ENCODE measurements at places on chromosomes 16 and 17.
A peak's percentile ranks its signal among the peaks of the same experiment; 100 is the strongest.

GRCh38 chr16:55014022-55014421 lies 83.4 kb downstream of the IRX5 start:
- DNase-seq, result no peak

GRCh38 chr16:88499292-88499691 lies 46.2 kb downstream of the ZFPM1 start:
- DNase-seq, result no peak

GRCh38 chr17:78956254-78956653 lies 23.5 kb downstream of the LGALS3BP start:
- DNase-seq, result no peak

- DNase-seq, result no peak
Observed at GRCh38 chr16:7731141-7731540, 398.5 kb downstream of the RBFOX1 start.

DNA sequence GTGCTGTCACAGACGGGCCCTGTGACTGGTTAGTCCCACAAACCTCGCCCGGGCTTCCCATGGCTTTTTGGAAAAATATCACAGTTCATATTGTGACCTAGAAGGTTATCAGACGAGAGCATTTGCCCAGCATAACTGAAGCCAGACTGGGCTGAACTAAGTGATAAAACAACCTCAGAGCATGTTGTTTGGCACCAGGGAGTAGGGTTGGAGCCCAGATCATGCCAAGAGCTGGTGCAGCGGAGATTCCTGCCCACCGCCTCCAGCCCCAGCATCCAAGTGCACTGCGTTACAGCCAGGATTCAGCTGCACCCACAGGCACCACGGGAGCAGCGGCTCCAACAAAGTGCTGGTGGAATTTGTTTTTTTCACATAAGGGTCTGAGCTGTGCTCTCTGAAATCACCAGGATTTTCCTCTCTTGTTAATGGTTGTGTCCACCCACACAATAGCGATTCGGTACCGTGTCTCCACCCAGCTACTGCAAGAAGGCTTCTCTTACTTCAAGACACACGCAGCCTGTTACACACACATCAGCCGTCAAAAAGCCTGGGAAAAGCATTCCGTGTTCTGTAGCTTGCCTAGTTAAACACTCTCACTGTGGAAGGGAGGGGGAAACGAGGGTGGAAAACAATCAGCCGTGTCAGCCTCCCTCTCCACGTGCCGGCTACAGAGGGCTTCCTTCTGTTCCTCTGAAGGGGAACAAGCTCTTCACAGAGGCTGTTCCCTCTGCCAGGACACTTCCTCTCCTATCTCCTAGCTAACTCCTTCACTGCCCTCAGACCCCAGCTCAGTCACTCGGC lies 273.8 kb downstream of the C16orf95 start:
- DNase-seq, result no peak

GRCh38 chr17:13843862-13844635 lies 225.3 kb upstream of the COX10 start:
- no peak for DNase-seq

DNA sequence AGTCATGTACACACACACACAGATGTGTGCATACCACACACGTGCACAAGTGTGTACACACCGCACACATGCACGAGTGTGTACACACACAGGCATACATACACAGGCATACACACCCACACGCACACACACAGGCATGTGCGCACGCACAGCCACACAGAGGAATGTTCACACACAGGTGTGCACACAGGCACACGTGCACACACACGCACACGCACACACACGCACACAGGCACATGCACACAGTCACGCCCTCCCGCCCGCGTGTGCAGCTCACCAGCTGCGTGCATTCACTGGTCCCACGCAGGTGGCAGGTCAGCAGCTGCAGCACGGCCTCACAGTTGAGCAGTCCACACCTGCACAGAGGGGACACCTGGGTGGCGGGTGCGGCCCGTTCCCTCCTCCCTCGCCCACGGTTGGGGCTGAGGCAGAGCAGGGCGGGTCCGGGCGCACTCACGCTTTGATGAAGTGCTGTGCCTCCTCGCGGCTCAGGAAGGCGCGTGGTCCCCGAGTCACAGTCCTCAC lies 7.7 kb downstream of the TEPSIN start:
- no peak for DNase-seq

- DNase-seq, result no peak
Observed at GRCh38 chr17:47918006-47918405, 22.0 kb downstream of the SP2 start.

DNA sequence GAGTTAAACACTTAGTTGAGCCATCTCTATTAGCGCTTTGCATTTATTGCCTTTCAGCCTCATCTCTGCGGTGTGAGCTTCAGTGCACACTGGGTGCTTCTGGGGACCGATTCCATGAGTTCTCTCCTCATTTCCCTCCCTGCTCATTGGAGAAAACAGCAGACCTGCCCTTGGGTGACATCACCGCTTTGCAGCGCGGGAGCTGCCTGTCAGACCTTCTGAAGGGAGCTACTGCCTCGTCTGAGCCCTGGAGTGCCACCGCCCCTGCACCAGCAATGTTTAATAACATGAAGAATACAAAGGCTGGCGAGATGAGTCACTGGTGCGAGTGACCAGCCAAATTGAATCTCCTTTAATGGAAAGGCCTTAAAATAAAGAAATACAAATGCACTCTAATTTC lies 30.2 kb upstream of the CPPED1 start:
- no peak for DNase-seq

DNA sequence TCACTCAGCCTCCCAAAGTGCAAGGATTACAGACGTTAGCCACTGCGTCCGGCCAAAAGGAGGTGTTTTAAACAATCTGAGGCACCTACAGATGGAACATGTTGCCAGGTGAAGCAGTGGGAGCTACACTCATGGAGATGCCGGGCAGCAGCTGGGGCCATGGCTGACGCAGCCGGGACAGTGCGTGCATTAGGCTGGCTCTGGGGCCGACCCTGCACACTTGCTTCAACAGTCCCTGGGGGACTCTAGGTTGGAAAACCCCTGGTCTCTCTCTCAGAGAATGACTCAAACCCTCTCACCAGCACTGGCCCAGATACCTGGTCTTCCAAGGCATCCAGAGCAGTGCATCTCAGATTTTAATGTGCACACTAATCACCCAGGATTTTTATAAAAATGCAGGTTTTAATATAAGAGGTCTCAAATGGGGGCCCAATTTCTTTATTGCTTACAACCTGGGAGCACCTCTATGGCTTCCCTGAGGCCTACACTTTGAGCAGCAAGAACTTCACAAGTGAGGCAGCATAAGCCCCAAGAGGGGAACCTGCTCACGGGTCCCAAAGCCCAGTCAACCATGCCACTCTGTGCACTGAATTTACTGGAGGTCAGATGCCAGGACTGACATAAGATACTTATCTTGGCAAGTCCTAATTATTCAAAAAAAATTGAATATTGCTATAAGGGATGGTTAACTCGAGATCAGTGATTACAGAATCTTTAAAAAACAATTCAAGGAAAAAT lies 70.8 kb upstream of the TRAP1 start:
- DNase-seq, result no peak

DNA sequence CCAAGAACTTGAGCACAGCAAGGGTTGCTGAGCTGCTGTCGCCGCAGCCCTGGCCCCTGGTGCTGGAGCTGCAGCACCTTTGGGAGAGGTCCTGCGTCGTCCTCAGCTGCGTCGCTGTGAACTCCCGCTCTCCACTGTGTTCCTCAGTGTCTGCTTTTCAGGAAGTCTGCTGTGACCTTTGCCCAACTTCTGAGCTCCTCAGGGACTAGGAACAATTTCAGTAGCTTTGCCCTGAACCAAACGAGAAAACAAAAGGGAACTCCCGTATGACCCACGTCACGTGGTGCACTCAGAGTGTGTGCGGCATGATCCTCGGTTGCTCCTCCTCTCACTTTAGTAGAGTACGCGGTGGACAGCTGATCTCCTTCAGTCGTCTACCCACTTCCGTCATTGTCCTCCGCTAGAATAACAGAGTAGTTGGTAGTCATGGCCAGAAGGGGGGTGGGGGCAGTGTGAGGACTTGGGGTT lies 44.2 kb downstream of the WDR45B start:
- DNase-seq, result no peak

- DNase-seq, result no peak
Observed at GRCh38 chr16:86018941-86019340, 120.0 kb downstream of the IRF8 start.

- DNase-seq, result peak; percentile 8
Observed at GRCh38 chr17:39096508-39097149, 54.8 kb downstream of the PLXDC1 start.

- DNase-seq, result no peak
Observed at GRCh38 chr16:28280881-28281836, 11.2 kb upstream of the SBK1 start.

DNA sequence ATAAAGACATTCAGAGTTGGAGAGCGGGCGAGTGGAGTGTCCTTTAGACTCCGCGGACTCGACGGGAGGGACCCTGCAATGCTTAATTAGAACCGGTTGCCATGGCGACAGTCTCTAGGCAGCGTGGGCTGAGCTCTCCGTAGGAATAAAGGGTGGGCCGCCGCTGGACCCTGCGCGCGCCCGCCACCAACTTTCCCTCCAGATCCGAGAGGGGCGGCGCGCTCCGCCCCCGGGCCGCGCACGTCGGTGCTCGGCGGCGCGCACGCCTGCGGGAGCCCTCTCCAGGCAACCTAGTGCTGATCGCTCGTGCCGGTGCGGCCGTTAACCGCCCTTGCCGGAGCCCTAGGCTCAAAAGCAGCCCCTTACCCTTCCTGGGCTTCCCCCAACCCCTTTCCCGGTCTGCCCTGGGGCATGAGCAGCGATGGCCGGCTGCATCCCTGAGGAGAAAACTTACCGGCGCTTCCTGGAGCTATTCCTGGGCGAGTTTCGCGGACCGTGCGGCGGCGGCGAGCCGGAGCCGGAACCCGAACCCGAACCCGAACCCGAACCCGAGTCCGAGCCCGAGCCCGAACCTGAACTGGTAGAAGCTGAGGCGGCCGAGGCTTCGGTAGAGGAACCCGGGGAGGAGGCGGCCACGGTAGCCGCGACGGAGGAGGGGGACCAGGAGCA lies at the start of gene PPM1E:
TSS of gene PPM1E (plus strand) at position 278 of the 669 bp plus-strand sequence.
- peak; percentile 38 for DNase-seq

DNA sequence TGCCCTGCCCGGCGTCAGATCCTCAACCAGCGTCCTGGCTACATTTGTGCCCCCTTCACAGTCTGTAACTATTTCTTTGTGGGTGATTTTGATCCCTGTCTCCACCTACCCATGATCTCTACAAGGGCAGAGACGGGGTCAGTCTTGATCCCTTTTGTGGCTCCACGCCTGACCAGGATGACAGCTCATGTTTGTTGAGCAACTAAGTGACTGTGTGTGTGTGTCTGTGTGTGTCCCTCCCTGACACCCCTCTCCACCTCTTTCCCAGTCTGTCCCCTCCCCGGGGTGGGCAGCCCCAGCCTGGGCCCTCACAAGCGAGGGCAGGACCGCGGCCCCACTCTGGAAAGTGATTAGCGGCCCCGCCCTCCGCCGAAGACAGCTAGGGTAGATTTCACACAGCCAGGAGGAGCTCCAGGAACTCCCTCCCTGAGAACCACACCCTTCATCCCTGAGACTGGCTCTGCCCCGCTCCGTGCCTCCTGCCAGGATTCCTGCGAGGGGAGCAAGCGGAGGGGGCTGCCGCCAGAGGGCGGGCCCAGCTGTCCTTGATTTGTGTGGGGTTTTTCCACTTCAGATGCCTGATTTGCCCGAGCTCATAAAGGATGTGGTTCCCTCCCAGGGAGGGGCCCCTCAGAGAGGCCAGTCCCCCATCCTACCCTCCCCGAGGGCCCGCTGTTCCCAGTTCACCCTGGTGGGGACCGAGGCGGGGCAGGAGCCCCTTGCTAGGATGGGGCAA lies 5.3 kb upstream of the HS3ST6 start:
- no peak for DNase-seq

GRCh38 chr17:40251576-40251975 lies 32.5 kb downstream of the WIPF2 start:
- DNase-seq, result no peak

DNA sequence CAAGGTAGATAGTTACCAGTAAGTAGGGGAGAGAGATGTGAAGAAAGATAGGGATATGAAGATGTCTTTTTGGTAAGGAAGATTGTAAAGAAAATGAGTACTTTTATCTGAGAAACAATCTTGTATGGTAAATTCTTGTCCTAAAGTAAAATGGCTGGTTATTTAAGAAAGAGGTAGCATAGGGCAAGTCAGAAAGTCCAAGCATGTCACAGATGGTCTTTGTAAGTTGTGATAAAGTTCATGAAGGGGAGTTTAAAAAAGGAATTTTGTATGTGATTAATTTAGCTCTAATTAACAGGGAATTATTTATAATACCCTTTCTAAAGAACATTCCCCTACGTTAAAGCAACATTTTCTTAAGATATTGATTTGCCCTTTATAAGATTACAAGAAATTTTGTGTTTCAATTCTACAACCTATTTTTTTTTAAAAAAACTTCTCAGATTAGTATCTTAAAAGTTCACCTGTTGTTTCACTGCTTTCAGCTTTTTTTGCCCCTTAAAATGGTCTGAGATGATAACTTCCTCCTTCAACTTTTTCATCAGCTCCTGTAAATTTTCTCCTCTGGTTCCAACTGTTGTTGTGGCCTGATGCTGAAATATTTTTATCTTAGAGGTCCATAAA lies 16.2 kb upstream of the CPHXL start:
- no peak for DNase-seq

DNA sequence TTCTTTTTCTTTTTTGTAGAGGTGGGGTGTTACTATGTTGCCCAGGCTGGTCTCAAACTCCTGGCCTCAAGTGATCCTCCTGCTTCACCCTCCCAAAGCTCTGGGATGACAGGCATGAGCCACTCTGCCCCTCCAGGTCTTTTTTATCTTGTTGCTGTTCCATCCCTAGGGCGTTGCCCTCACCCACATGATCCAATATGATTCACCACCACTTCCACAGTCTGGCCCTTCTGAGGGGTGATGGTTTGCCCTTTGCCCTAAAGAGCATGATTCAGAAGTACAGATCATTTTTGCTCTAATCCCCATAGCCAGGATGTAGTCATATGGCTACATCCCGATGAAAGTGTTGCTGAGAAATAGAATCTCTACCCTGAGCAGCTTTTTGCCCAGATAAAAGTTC lies 18.8 kb downstream of the STX4 start:
- DNase-seq, result no peak

DNA sequence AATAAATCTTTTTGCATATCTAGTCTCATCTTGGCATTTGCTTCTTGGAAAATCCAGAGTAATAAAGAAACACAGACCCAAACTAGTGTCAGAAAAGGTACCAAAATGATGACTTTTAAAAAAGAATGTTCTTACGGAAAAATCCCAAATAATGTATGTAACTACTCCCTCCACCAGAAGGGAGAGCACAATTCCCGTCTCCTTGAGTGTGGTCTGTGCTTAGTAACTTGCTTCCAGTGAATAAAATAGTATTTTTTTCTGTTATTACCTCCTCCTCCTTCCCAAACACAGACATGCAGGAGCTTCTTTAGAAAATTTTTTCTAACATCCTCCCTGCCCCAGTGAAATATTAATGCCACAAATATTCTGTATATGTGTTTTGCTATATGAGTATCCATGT lies 358.1 kb downstream of the ZFHX3 start:
- no peak for DNase-seq

- no peak for DNase-seq
Observed at GRCh38 chr16:21703589-21704174, 39.9 kb downstream of the OTOA start.

GRCh38 chr17:38719943-38720641 lies 10.0 kb upstream of the CISD3 start:
- no peak for DNase-seq
